WTC11 (cell line): ENCODE measurements at places on chromosomes 1 and 21. TPM values are rescaled to one million over a fixed set of nuclear protein-coding genes. Genes with fewer than 3 reads are reported as not detected.

The GREM2 gene
- total RNA-seq: 0.07 to 0.17 TPM (median 0.11 TPM) in 3 replicates

DNA sequence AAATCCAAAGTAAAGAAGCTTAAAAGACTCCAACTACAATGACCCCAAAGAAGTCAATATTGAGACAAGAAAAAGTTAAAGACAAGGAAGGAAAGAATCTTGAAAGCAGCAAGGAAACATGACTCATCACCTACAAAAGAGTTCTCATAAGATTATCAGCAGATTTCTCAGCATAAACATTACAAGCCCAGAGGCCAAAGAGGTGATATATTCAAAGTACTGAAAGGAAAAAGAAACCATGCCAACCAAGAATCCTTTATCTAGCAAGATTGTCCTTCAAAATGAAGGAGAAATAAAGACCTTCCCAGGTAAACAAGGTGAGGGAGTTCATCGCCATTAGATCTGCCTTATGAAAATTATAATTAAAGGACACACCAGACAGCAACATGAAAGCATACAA, 49.8 kb downstream of the CSMD2 start:
- no peak for DNase-seq

DNA sequence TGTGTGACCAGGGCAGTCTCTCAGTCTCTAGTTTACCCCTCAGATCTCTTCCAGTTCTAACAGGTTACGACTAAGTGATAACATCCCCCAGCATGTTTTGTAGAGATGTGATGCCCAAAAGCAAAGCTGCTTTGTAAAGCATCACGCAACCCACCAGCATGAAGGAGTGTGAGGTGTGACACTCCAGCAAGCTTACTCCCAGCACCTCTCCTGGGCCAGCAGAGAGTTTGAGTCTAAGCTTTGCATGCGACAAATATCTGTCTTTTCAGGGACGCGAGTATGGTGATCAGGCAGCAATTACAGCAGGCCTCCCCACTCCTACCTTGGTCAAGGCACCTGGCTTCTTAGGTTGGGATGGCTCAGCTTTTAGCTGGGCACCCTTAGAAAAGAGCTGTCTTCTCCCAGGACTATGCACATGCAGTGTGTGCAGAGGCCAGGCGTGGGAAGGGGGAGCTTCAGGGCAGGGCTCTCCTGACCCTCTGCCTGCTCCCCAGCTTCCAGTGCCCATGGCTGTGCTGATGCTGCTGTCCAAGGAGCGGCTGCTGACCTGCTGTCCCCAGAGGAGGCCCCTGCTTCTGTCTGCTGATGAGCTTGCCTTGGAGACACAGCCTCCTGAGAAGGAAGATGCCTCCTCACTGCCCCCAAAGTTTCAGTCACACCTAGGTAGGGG, 48.2 kb downstream of the ELK4 start:
- DNase-seq: no peak

GRCh38 chr1:34276606-34277005, 99.9 kb downstream of the C1orf94 start:
- no peak for DNase-seq

The PCAT6 gene
- total RNA-seq: 11.2 to 13.2 TPM (median 11.7 TPM) in 3 replicates

DNA sequence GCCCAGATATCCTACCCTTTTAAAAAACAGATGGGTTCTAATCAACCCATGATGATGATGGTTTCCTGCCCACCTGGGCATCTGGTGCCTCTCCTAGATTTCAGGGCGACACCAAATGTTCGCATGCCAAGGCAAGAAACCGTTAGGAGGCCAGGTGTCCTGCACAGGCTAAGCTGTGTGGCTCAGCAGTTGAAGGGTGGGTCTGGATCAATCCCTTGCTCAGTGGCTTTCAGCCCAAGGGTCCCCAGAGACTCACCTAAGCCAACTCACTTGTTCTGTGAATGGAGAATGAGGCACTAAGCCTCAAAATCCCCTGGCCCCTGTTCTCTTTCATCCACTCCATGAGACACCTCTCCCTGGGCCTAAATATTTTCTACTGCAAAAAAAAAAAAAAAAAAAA, 169.1 kb upstream of the EDN2 start:
- DNase-seq: no peak

The ERG gene
- 2.8 to 4.5 TPM (median 3.8 TPM) in 3 replicates for total RNA-seq

The SLC5A9 gene
- 0.22 to 0.64 TPM (median 0.27 TPM) in 3 replicates for total RNA-seq

GRCh38 chr1:96492236-96492635, 229.3 kb upstream of the PTBP2 start:
- DNase-seq: no peak

DNA sequence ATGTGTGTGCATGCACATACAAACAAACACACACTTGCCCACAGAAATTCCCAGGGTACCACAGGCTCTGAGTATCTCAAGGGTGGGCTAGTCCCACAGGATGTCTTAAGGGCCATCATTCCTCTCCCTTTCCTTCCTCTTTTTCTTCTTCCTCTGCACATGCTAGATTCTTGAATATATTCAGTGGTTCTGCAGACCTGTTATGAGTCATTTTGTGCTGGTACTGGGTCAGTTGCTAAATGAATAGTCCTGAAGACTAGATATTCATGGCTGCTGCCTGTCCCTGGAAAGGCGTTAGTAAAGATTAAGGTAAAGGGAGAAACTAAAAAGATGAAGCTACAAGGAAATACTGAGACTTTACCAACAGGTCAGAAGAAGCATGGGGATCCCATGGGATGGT, 256.7 kb upstream of the KIAA0040 start:
- DNase-seq: no peak

- no peak for DNase-seq
These were observed 73.2 kb upstream of the SGIP1 start for GRCh38 chr1:66460776-66461175.

The NUDT4B gene
- not detected in 3 replicates for total RNA-seq

DNA sequence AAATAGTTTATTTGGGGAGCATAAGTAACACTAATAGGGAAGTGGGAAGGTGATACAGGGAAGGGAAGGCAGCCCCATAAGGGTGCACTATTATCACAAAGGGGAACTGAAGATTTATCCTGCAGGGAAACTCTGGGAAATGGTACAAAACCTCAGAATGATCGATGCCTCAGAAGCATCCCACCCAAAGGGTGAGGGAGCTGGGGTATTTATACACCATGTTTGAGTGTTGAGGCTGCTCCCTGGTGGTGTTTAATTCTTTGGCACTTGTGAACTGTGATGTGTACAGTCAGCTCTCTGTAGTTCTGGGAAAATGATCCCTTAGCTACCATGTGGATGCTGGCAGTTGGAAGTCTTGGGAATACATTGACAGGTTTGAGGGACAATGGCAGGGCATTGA, 5.1 kb upstream of the TRIM62 start:
- no peak for DNase-seq

- DNase-seq: no peak
These were observed 455.3 kb downstream of the KCNT2 start for GRCh38 chr1:196152975-196153374.

- DNase-seq: no peak
These were observed 118.2 kb upstream of the OLIG2 start for GRCh38 chr21:32907521-32907920.

- DNase-seq: no peak
These were observed 2.7 kb upstream of the PDE9A start for GRCh38 chr21:42650441-42651421.

The CYP4X1 gene
- total RNA-seq: 1.3 to 1.9 TPM (median 1.4 TPM) in 3 replicates

DNA sequence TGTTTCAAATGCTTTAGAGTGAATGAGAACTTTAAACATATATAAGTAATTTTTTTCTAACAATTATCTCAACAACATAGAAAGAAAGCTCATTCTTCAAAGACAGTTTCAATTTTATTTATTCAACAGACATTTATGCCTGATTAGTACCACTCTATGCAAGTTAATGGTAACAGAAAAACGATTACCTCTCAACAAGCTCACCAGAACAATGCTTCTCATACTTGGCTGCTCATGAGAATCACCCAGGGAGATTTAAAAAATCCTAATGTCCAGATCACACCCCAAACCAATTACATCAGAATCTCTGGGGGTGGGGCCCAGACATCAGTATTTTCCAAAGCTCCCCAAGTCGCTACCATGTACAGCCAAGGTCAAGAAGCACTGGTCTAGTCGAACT, 312.4 kb downstream of the PAPPA2 start:
- DNase-seq: no peak

DNA sequence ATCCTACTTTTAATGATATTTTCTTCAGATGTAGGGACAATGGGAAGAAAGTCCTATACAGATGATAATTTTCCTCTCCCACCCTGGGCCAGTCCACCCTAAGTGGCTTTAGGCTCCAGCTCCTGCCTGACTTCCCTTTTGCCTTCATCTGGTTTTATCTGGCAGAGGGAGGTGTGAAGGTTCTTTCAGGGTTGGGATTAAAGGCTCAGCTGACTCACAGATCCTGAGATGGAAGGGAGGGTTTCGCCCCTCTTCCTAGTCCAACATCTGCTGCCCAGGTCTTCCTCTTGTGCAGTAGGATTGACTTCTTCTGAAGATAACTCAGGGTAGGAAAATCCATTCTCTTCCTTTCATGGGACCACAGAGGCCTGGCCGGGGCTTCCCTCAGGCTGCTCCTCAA, 362.4 kb upstream of the KAZN start:
- DNase-seq: no peak

The RPE65 gene
- not detected in 3 replicates for total RNA-seq

DNA sequence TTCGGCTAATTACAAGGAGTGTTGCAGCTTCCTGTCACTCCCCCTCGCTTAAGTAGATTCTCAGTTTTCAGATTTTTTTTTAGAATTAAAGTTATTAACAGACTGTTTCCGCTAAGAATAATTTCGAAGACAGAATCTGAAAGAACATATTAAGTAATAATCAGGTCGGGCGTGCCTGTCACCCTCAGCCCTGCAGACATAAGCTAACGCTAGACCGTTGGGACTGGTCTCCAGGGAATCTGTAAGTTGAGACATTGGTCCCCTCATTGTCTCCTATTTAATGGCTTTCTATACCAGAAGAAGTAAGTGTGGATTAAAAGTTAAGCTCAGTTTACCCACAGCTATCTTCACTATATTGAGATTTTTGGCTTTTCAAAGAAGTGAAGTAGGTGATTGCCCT, 14.5 kb downstream of the NMNAT1 start:
- no peak for DNase-seq

DNA sequence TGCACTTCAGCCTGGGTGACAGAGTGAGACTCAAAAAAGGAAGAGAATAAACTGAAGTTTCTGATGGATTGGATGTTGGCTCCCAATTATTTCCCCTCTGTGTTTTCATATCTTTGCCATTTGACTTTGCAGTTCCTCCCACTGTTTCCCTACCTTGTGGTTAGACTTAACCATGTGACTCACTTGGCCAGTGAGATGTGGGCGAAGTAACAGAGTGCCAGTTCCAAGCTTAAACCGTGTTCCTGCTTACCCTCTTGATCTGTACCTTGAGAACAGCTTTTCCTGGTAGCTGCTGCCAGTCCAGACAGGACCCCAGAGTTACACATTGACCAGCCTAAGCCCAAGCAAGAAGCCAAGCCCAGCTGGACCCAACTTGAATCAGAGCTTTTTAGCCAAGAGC, 323.4 kb downstream of the LTN1 start:
- DNase-seq: no peak

GRCh38 chr1:32474954-32475353, 10.1 kb downstream of the ZBTB8B start:
- DNase-seq: no peak

The ILDR2 gene
- total RNA-seq: 0.89 to 1.8 TPM (median 1.6 TPM) in 3 replicates

The RIMKLA gene
- total RNA-seq: 8.3 to 17.3 TPM (median 15.9 TPM) in 3 replicates

The NUAK2 gene
- 8.7 to 10.8 TPM (median 10.8 TPM) in 3 replicates for total RNA-seq

DNA sequence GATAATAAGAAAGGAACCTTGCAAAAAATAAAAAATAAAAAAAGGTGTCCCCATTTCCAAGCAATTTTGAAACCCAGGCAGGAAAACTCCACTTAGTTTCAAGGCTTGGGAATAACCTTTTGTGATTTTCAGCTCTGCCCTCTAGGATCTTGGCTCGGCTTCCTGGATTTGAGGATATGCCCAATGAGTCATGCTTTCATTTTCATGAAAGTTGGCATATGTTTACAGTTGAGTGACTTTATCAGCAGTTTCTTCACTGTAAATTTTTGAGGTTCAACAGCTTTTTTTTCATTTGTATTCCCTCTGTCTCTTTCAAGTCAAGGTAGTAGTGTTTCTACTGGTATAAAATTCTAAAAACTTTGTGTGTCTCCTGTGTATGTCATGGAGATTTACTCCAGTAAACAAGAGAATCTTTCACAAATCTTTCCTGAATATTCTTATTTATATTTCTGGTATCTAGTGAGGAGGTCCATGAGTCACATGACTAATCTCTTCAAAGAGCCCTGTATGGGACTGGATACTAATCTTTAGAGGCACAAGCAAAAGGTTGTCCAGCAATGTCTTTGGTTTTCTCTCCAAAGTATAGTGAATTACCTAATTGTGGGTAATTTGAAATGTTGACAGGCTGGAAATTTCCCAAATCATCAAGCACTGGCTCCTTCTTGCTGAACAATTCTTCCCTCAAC, 335.3 kb downstream of the BRINP2 start:
- no peak for DNase-seq

GRCh38 chr1:7501723-7502603, 269.1 kb upstream of the VAMP3 start:
- DNase-seq: no peak

- DNase-seq: no peak
These were observed 76.3 kb upstream of the BACE2 start for GRCh38 chr21:41091616-41092015.

- DNase-seq: no peak
These were observed 69.6 kb downstream of the LHX4 start for GRCh38 chr1:180299479-180300221.

DNA sequence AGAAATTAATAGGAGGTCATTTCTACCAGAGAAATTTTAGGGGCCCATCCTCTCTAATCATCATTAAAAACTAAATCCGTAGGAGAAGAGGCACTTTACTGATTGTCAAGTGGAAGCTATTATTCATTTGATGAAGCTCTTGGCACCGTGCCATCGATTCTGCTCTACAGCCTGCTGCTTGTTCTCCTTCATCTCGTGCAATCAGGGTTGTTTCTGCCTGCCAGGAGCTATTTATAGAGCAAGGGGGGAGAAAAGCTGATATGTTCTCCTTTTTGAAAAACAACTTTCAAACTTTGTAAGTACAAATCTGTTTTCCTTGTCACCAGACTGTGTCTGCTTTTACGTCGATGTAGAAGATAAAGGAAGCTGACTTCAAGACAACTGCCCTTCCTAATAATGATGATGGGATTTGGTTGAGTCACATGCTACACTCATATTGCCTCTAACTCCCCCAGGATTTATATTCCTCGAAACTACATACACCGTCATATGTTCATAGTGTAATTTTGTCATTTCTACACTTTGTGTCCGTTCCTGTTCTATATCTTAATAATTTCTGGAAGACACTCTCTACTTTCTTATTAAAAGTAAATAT, 169.6 kb upstream of the LHX8 start:
- no peak for DNase-seq

- DNase-seq: no peak
These were observed 199.8 kb downstream of the USH2A start for GRCh38 chr1:216223486-216223885.

GRCh38 chr1:201422436-201423030, 1.0 kb upstream of the TNNI1 start:
- DNase-seq: no peak

DNA sequence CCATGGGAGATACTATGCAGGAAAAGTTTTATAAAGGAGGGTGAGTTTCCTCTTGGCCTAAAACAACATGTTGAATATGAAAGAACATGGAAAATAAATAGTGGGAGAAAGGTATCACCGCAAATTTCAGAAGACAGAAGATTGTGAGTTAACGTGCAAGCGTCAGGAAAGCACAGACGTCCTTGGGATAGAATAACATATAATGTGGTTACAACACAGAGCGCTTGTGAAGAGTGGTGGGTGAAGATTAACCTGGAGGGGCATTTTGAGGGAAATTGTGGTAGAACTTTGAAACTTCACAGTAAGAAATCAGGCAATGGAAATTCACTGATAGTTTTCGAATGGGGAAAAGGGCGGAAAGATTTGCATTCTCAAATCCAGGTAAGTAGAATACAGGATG, 47.3 kb downstream of the NEGR1 start:
- no peak for DNase-seq
